NCI-H1417 (cell line): ENCODE measurements at places on chromosomes 4 and X.
A peak's percentile ranks its signal among the peaks of the same experiment; 100 is the strongest.

GRCh38 chrX:16843208-16843909 is 26.8 kb downstream of the RBBP7 start:
- DNase-seq, result no peak

DNA sequence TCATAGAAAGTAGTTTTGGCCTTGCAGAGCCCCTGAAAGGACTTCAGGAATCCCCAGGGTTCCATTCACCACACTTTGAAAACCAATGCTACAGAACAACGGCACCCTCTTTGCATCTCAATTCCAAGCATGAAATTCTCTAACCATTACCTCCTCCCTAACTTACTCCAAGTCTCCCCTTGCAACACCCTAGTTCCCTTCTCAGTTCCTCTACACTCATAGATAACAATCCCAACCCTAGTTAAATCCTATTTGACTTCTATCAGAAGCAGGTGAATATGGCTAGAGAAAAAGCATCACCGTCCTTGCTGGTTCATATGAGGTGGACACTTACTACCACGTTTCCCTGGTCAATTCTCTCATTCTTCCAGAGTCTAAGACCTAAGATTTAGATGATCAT is 2.4 kb downstream of the RCHY1 start:
- no peak for DNase-seq

- peak; percentile 20 for DNase-seq
Observed at GRCh38 chr4:145484225-145484846, 2.7 kb downstream of the SMAD1 start.

DNA sequence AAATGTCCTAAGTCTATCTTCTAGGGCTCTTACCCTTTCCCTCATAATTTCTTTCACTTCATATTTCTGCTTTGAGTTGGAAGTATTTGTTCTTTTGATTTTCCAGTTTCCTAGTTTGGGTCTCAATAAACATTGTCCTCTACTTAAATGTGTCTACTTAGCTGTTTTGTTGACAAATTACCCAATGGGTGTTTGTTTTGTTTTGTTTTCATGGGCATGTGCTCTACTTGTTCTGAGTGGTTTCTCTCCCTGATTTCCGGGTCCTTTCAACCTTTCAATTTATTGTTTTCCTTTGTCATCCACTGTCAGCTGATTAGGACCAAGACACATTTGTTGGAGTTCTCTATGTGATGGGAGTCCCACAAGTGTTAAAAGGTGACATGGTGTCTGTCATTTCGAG is 1181.4 kb downstream of the RPA4 start:
- DNase-seq, result no peak

- no peak for DNase-seq
Observed at GRCh38 chr4:7306021-7306965, 114.0 kb downstream of the SORCS2 start.

- no peak for DNase-seq
Observed at GRCh38 chrX:42821803-42822443, 44.0 kb upstream of the PPP1R2C start.

- DNase-seq, result peak; percentile 54
Observed at GRCh38 chr4:167238226-167238625, 3.9 kb upstream of the SPOCK3 start.

- DNase-seq, result no peak
Observed at GRCh38 chr4:92551616-92552015, 247.8 kb downstream of the GRID2 start.
